ENCODE measurements at places on chromosomes 7 and 10.
A peak's percentile ranks its signal among the peaks of the same experiment; 100 is the strongest.

DNA sequence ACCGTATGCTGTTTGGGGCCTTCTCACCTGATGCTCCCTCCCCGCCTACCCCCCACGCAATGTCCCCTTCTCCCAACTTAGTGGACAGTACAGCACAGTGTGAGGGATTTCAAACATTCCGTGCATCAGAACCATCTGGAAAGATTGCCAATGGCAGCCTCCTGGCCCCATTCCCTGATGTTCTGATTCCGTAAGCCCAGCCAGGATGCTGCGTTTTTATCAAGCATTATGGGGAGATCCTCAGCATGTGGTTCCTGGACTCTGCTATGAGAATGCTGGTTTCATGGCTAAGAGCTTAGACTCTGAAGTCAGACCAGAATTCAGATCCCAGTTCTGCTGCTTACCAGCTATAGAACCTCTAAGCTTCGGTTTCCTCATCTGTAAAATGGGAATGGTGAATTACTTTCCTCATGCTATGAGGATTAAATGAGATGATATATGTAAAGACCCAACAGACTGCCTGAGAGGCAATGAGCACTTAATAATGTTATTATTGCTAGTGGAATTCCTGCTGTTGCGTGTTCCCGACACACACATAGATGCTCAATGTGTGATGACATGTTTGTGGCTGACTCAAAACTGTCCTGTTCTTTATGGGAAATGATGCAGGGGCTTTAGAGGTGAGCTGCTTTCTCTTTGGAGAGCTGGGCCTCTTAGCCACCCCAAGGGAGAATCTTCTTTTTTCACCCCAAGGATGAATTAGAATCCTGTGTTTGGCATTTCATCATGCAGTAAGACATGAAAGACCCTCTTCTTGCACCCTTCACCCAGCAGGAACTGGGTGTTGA, 60.8 kb upstream of the SMNDC1 start:
- no peak for DNase-seq

DNA sequence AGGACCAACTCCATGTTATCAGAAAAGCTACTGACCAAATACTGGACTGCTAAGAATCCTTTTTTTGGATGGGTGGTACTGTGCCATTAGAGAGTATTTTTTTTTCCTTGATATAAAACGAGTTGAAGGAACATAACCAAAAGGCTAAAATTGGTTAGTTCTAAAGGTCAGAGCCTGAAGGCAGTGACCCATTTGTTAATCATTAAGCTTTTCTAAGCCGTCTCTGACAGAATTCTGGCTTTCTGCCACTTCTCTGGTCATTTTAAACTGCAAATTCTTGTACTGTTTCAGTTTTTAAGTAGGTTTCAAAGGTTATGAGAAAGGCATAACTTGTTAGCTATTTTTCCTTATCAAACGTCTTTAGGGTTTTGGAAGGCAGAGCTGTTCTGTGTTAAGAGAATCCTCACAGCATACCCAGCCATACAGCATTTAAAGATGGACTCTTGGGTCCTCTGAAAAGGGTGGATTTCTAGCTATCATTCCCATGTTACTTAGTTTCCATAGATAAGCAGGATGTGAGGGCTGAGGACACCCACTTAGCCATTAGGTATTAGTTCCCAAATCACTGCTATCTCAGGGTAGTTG, 196.8 kb downstream of the RNLS start:
- DNase-seq = peak; percentile 19

- no peak for DNase-seq
These were observed 11.9 kb downstream of the ZNF862 start for GRCh38 chr7:149850007-149850594.

GRCh38 chr10:101041252-101041761, 10.3 kb downstream of the SFXN3 start:
- peak; percentile 88 for DNase-seq

GRCh38 chr7:91264924-91265681, 870 bp downstream of the FZD1 start:
- peak; percentile 79 for DNase-seq

DNA sequence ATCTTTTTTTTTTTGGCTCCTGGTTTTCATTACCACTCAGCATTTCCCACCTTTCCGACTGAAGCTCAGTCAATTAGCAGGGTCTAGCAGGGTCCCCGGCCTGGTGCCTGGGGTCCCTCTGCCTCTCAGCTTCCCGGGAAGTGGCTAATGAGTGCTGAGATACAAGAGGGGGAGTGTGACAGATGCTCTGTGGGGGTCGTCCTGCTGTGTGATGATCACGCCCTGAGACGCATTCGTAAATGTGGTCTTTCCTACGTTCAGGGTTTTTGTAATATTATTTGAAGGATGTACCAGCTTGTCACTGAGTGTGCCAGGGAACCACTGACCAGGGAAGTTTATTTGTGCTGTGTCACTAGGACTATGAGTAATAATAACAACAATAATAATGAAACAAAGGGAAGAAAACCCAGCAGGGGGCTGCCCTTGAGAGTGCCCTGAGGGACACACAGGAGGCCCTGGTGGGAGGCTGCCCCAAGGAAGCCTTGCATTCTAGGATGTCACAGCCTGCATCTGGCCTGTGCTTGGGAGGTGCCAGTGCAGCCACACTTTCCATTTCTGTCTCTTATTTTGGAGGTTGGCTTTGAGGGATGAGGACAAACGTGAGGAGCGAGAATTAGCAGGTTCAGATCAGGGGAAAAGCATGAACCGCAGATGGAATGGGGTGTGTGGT, 337.8 kb downstream of the ADARB2 start:
- no peak for DNase-seq

DNA sequence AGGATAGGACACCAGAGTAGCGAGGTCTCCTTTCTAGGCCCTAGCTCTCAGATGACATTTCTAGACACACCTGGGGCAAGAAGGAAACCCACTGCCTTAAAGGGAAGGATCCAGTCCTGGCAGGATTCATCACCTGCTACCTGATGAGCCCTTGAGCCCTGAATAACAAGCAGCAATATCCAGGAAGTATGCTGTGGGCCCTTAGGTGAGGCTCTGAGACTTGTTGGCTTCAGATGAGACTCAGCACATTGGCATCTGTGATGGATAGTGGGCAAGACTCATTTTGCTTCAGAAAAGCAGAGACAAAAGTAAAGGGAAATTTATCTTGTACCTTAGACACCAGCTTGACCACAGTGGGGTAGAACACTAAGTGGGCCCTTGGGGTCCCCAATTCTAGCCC, 238.4 kb upstream of the MEOX2 start:
- no peak for DNase-seq

- DNase-seq = no peak
These were observed 17.7 kb downstream of the SH2D4B start for GRCh38 chr10:80555415-80555814.

DNA sequence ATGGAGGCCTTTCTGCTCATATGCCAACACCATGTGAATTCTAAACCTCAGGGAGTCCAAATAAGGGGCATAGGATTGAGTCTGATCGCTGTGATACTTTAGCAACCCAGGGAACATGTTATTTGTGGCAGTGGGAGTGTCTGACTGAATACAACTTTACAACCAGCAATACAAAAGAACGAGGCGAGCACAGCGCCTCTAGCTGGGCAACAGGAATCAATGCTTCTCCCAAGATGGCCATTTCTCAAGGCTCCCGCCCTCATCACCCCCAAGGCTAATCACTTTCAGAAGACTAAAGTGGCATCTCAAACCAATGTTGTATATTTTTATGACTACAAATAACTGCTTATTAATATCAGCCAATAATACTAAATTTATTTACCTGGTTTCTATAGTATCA, 28.1 kb downstream of the YWHAG start:
- no peak for DNase-seq

DNA sequence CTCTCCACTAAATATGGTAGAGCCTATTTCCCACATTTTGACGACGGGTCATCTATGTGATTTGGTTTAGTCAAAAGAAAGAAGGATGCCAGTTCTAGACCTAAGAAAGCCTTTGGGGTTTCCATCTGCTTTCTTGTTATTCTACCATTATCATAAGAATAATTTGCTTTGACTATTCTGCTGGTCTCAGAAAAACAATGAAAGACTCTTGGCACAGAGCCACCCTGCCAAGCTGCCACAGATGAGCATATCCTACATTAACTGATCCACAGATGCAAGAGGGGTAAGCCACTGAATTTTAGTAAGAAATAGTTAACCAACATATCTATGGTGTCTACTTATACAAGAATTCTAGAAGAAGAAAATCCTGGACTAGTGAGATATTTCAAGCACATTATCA, 158.6 kb upstream of the MAGI2 start:
- no peak for DNase-seq

GRCh38 chr10:62765726-62766125, 38.8 kb upstream of the ADO start:
- DNase-seq = no peak

DNA sequence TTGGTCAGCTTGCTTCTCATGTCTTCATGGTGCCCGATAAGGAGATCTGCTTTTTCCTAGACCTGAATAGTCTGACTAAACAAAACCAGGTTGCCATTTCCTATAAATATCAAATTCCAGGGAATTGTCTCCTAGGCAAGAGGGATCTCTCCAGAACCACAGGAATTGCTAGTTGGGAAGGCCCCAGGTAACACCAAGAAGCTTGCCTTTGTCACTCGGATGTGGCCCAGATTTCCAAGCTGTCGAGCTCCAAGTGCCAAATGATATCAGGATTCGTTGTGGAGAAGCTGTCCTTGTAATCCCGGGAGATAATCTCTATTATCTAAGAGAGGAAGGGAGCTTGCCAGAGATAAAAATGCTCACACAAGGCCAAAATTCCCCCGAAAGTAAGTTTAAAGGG, 1288.5 kb upstream of the AUTS2 start:
- no peak for DNase-seq

GRCh38 chr7:101823596-101823995, 6.2 kb downstream of the CUX1 start:
- no peak for DNase-seq

- no peak for DNase-seq
These were observed 65.4 kb downstream of the SGMS1 start for GRCh38 chr10:50558371-50558770.

DNA sequence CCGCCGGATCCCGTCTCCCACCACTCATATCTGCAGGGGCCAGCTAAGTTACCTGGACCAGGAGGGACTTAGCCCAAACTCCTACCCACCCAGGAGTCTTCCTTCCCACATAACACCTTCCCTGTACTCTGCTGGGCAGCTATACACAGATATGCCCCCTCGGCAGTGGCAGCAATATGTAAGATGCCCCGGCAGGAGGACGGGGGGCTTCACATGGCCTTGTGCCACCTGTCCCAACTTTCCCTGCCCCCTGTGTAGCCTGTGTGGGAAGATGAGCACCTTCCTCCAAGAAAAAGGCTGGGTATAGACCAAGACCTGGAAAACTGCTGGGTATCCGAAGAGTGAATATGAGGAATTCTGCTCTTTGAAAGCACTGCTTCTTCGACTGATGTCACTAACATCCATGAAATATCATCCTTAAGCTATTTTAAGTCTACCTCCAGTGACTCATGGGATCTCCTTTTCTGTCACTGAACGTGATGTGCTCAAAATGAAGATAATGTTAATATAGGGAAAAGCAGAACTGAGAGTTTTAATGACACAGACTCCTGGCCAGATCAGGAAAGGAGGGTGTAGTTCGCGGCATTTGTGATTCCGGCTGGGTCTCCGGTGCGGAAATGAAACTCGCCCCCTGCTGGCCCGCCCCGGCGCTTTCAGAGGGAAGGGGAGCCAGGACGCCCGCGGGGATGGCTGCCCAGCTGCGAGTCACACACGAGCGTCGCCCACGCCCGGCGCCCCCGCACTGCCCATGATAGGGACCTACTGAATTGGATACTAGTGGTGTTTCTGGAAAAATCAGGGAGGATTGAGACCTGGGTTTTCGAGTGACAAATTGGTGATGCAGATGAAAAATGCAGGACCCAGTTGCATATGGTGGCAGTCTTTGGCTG, 256.9 kb upstream of the NFE2L3 start:
- peak; percentile 20 for DNase-seq

All from LHCN-M2 (cell line).